NCI-H2171 treated with DMSO at 0.1 percent for 48 hours (cell line): ENCODE measurements at places on chromosomes 1 and 21.

- DNase-seq, result no peak
These were observed 50.8 kb downstream of the CNIH3 start for GRCh38 chr1:224666913-224667312.

DNA sequence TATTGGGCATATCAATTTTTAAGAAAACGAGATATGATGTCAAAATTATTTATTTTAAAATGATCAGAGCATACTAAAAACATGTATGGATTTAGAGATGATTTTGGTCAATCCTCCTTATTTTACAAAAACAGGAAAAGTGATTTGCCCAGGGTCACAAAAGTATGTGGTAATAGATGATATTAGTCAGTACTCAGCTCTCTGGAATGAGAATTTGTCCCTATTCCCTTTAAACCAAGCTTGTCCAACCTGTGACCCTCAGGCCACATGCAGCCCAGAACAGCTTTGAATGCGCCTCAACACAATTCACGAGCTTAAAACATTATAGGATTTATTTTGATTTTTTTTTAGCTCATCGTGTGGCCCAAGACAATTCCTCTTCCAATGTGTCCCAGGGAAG lies 104.7 kb downstream of the AKT3 start:
- DNase-seq, result no peak

DNA sequence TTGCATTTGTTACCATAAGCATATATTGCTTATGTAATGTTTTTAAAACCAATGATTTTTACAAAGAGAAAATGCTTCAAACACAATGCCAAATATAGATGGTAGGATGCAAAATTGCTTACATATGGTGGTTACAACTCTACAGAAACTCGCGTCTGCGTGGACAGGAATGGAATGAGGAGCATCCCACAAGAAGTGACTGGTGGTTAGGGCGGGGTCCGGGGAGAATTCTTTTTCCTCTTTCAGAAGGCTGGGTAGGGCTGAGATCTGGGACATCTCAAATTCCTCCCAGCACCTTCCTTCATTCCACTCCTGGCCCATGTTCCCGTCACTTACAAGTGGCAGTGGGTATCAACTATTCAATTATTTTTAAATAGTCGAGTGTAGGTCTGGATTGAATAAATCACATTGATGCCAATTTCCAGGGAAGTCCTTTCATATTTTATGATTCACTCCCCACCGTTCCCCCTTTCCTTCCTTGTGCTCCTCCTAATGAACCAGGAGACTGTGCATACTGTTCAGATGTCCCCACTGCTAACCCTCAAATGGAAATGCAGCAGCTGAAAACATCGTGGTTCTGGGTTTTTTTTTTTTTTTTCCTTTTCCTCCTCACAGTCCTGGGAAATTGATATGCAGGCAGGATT lies 174.5 kb upstream of the POU3F1 start:
- no peak for DNase-seq

DNA sequence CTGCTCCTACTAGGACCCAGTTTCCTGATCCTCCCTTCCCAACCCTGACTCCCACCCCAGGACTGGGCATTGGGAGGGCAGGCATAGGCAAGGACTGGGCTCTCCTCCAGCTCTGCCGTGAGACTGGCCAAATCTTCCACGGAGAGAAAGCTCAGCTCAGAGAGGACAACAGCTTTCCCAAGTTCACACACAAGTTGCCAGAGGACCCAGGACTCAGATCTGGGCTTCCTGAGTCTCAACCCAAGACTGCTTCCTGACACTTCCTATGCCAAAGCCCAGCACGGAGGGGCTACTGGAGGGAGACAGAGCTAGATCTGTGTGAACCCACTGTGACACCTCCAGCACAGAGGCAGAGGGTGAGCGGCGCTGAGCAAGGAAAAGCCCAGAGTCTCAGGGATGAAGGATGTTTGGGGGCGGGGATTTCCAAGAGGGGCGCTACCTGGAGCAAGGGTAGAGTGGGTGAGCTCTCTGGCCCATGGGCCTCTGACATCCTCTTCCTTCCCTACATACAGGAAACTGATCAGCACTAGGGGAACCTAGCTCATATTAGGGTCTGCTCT lies 7.1 kb downstream of the PDZK1IP1 start:
- no peak for DNase-seq

GRCh38 chr1:192735298-192735915 lies 73.4 kb upstream of the RGS2 start:
- DNase-seq, result no peak

DNA sequence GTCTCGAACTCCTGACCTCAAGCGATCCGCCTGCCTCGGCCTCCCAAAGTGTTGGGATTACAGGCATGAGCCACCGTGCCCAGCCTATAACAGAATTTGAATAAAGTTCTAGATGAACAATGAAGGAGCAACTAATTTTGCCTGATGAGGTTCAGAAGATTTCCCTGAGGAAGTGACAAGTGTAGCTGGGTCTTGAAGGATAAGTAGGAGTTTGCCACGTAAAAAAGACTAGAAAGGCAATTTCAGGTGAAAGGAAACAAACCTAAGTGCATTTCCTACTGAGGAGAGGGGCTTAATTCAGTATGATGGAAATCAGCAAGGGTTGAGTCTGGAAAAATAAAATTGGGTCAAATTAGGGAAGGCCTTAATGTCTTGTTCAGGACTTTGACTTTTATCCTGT lies 18.6 kb upstream of the DMRTB1 start:
- DNase-seq, result no peak

GRCh38 chr1:233020426-233020825 lies 70.0 kb downstream of the NTPCR start:
- DNase-seq, result no peak

DNA sequence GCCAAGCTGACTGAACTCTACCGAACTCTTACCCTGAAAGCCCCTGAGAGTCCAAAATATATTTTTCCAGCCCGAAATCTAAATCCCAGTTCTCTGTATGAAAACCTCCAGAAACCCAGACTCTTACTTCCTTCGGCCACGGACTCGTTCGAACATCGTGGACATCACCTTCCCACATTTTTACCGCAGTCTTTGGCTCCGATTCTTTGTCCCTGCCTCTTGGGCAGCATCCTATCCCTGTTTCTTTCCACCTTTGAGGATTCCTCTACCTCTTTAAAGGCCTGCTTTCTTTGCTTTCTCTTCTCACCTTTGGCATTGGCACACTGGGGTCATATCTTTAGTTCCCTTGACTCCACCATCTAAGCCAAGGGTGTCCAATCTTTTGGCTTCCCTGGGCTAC lies 932 bp upstream of the USP24 start:
- DNase-seq, result no peak

DNA sequence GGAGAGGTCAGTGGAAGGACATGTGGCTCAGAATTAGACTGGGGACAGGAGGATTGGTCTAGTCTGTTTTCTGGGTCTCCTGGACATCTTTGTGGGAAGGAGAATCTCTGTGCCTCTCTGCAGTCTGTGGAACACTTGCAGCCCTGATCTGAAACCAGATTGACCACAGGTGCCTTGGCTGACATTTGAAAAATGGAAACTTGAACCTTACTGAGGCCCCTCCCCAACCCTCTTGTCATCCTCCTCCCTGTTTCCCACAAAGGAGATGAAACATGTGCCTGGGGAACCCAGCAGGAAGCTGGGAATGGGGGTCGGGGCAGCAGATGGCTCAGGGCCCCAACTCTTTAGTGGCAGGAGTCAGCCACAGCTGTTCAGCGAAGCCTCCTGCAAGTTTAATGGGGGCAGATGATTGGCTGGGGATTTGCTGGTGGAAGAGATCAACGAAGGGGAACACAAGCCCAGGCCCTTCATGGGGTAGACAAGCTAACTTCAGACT lies 18.1 kb downstream of the VASH2 start:
- DNase-seq, result peak; percentile 97

GRCh38 chr1:21099034-21099868 lies 77.4 kb downstream of the EIF4G3 start:
- DNase-seq, result no peak

DNA sequence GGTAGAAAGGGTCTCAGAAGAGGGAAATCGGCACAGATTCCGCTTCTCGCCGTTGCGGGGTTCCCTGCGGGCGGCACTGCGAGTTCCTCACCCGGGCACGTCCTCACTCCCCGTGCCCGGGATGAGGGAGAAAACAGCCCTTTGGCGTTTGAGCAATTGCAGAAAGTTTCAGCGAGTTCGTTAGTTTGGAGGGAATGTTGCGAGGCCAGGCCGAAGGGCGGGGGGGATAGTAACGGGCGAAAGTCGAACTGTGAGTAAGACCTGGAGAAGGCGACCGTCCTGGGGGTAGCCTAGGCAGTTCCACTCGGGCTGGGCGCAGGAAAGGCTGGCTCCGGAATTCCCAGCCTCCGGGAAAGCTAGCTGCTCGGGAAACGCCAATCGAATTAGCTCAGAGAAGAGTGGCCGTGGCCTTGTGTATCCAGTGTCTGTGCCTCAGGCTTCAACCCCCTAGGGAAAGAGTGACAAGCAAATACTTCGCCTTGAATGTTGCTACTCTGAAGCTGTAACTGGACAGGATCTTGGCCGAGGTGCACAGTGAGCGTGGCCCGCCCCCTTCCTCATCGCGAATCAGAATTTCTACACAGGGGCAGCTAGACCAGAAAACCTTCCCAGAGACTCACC lies 787 bp downstream of the PTGFR start:
- DNase-seq, result no peak

DNA sequence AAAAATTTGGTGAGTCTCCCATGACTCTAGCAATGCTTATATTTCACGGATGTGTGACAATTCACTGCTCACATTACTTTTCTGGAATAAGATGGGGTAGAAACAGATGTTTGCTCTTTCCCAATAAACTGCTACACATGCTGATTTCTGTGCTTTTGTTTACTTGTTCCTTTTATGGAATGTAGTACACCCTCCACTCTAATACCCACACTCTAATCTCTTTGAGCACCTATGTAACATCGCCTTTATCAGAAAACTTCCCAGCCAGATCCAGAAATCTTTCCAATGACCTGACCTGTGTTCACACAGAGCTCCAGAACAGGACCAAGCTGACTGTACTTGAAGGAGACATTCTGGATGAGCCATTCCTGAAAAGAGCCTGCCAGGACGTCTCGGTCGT lies 4.2 kb downstream of the HSD3B2 start:
- DNase-seq, result no peak

- no peak for DNase-seq
These were observed 95.0 kb upstream of the COL6A1 start for GRCh38 chr21:45886610-45887026.

DNA sequence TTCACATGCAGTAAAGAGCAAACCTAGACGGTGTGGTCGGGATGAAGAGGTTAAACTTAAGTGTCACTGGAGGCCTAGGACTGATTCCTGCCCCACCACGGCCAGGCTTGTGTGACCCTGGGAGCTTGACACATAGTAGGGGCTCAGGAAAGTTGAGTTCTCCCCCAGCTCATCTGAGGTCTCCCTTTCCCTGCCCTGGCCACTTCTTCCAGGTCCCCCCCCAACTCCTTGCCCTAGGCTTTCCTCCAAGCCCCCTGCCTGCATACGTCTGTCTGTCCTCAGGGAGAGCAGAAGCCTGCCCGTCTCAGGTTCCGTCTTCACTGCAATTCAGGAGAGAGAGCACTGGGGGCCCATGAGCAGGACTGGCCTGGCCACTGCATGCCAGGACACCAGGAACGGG lies 225.8 kb downstream of the PTPRU start:
- no peak for DNase-seq

DNA sequence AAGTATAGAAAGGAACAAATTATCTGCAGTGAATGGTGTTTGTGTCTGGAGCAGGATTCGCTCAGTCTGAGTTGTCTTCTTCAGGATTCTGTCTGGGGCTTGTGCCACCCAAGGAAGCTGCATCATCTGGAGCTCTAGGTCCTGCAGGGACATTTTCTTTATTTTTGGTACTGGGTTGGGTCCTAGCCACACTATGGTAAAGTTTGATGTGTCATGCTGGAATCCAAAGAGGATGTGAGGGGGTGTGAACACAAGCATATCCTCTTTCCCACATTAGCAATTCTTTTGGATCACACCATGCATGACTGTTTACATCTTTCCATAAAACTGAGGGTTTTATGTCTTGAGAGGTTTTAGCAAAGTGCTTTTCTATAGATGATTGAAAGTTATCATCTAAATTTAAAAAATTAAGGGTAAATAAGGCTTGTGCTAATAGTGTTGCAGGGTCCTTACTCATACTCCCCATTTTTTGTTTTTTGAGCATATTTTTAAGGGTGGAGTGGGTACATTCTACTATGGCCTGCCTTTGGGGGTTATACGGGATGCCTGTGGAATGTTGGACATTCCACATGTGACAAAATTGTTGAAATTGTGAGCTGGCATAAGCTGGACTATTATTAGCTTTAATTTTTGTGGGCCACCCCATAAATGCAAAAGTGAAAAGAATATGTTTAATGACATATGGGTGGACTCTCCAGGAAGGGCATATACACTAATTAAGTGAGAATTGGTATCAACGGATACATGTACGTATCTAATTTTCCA lies 152.0 kb upstream of the HMCN1 start:
- DNase-seq, result no peak

DNA sequence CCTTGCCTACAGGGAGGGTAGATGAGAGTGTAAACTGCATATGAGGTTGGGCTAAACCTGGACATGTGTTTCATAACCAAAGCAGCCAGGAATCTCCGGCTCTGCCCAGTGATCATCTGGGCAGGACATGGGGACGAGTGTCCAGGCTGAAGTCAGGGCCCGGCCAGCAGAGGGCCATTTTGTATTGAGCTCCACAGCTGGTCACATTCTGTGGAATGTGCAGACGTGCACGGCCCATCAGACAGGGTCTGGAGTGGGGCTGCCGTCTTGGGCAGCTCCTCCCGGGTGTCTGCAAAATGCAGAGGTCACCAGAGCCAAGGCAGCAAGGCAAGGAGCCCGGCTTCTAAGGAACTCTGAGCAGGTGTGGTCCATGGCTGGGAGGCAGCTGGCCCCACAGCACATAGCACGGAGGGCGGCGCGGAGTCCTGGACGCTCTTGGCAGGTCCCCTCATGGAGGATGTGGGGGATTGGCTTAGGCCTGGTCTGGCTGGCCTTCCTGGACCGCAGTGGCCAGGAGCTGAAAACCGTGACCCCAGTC lies 6.2 kb downstream of the LRRC3 start:
- no peak for DNase-seq

GRCh38 chr1:43446388-43446740 lies 7.4 kb downstream of the HYI start:
- DNase-seq, result no peak

GRCh38 chr1:226762988-226763904 lies 24.2 kb upstream of the ITPKB start:
- no peak for DNase-seq

DNA sequence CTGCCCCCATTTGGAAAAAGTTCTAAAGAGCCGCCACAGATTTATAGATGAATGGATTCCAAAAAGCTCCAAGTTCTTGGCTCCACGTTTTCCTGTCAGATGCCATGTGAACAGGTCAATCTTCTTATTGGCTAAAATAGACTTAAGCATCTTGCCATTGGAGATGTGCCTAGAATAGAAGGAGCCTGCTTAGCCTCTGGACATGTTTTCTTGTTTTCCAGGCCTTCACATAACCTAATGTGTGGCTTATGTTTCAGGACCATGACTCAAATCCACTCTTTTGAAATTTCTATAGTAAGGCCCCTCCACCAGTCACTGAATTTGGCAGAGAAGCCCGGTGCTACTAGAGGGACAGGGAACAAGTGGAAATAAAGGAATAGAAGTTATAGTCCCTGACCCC lies 31.5 kb downstream of the PHC2 start:
- no peak for DNase-seq
